ENCODE measurements at places on chromosomes 16 and 17.

DNA sequence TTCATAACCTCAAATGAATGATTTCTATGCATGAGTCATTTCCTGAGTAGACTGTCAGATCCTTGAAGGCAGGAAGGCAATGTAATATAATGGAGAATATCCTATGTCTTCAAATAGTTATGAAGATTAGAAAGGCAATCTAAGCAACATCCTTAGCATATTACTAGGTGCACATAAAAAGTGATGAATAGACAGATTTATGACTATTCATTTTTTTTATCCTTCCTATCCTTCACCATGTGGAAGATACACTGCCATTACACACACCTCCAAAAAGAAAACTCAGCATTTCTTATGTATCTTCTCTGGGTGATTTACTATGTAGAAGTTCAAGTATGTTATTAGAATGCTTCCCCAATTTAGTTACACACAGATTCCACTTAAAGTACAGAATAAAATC is 126.4 kb upstream of the MAF start:
- no peak for DNase-seq

- no peak for DNase-seq
Observed at GRCh38 chr16:14476183-14476582, 153.9 kb downstream of the PARN start.

- no peak for DNase-seq
Observed at GRCh38 chr16:11781773-11782172, 15.3 kb downstream of the ZC3H7A start.

- no peak for DNase-seq
Observed at GRCh38 chr17:14594690-14595089, 293.8 kb downstream of the HS3ST3B1 start.

DNA sequence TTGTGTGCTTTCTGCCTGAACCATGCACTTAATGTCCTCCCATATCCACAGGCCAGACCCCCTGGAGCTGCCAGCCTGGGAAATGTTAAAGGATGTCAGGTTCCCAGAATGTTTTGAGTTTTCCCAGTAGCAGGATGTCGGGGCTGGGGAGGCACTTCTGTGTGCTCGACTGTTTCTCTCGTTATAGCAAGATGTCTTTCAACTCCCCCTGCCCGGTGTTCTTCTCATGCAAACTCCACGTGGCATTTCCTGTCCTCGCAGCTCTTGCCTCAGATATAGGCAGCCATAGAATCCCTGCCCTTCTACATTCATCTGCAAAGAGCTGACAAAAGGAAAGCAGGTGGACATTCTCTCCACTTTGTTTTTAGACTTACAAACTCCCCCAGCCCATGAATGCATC is 457.2 kb upstream of the CDH11 start:
- DNase-seq: no peak

- DNase-seq: no peak
Observed at GRCh38 chr17:40070709-40071312, 8.0 kb downstream of the THRA start.

DNA sequence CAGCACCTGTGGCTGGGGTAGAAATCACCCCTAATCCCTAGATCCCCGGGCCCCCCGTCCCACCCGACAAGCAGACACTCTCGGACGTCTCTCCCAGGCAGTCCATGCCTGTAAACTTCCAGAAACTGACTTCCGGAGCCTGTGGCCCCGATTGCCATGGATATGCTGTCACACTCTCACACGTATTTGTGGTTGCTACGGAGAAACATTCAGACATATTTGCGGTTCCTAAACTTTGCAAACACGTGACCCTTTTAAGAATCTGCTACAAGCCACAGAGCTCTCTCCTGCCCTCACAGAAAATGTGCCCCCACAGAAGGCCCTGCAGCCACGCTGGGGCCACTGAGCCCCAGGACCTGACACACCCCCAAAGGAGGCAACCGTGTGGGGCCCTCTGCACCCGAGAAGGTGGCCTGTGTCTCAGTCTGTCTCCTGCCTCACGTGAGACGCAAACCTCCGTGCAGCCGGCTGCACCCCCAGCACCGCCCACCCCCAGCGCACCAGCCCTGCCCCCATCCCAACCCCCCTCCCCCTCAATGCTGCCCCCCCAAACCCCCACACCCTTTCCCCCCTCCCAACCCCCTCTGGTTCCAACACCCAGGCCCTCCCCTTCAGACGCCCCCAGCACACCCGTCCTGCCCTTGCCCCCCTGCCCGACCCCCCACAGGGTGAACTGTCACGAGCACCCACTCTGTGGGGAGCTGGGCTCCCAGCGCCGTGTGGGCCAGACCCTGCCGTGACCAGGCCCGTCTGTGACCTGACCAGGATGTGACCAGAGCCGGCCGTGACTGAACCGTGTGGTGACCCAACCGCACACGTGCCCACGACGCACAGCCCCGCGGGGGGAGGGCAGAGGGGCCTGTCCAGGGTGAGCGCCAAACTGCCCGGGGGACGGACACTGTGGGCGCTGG is 66.3 kb upstream of the METRNL start:
- DNase-seq: no peak

Measured in suppressor macrophage treated with lipopolysaccharide for 1 hour (primary cell).